ENCODE measurements at places on chromosomes 12 and 14.

DNA sequence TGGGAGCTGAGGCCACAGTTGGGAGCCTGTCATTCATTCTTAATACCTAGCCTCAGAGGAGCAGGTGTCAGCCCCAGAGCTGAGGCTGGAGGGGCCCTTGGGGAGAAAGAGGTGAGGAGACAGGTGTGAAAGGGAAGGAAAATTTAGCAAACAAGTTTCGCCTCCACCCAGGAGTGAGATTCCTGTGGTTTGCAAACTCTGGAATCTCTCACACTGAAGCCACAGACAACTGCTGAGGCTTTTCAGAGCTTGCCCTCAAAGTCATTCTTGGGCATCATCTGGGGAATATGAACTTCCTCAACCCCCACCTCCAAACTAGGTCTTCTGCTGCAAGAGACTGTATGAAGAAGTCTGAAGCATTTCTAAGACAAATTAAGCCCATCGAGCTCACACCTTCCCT, 589.5 kb upstream of the TBX3 start:
- no peak for DNase-seq

DNA sequence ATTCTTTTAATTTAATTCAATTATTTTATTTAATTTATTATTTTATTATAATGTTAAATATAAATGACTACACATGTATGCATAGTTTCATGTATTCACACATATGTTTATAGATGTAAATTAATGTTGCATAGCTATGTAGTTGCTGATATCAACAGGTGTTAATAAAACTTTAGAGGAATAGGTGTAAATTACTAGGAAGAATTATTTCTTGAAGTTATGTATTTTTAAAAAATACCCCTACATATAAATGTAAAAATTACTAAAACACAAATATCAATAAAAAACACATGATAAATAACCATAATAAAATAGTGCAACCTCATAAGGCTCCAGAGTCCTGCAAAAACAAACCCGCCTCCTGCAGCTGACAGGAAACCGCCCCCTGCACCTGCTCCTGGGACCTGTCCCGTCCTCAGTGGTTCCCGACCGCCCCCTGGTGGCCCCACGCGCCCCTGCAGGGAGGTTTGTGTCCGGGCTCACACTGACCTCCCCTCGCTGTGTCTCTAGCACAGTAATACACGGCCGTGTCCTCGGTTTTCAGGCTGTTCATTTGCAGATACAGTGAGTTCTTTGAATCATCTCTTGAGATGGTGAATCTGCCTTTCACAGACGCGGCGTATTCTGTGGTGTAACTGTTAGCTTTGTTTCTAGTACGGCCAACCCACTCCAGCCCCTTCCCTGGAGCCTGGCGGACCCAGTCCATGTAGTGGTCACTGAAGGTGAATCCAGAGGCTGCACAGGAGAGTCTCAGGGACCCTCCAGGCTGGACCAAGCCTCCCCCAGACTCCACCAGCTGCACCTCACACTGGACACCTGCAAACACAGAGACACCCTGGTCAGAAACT, 1264.0 kb downstream of the TMEM121 start:
- peak; percentile 82 for DNase-seq

DNA sequence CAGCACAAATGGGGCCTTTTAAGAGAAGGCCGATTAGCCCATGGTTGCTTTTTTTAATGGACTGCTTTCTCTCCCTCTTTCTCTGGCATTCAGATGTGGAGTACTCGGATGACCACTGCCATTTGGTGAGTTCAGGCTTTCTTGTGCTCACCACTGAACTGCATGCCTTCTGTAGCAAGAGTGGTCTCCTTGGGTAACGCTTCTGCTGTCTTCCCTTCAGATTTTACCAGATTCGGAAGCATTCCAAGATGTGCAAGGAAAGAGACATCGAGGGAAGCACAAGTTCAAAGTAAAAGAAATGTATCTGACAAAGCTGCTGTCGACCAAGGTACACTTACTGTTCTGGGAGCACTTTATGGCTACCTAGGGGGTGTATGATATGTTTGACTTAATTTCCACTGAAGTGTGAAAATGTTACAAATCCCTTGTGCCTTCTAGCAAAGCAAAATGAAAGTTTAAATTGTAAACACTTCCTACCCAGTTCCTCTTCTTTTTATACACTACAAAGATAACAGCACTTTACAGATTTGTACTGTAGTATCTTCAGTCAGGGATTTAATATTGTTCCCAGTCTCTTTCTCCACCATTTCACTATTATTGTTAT, 148.8 kb downstream of the PLXNC1 start:
- no peak for DNase-seq

DNA sequence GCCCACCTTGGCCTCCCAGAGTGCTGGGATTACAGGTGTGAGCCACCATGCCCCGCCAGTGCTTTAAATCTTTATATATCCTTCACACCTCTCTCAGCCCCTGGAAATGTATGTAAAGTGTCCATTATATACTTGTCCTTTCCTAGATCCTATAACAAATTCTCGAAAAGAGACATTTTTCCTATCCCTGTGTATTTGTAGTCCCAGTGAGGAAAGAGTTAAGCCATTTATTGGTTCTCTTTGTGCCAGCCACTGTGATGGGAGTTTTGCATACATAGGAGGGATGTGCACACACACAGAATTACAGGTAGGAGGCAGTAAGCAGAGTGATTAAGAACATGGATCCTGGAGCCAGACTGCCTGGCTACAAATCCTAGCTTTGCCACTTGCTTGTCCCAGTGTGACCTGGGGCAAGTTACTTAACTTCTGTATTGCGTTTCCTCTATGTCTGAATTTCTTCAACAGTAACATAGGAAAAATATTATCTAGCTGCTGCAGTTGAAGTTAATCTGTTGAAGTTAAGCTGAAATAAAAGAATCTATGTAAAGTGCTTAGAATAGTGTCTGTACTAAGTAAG, 2.1 kb upstream of the RABGGTA start:
- DNase-seq = peak; percentile 32

DNA sequence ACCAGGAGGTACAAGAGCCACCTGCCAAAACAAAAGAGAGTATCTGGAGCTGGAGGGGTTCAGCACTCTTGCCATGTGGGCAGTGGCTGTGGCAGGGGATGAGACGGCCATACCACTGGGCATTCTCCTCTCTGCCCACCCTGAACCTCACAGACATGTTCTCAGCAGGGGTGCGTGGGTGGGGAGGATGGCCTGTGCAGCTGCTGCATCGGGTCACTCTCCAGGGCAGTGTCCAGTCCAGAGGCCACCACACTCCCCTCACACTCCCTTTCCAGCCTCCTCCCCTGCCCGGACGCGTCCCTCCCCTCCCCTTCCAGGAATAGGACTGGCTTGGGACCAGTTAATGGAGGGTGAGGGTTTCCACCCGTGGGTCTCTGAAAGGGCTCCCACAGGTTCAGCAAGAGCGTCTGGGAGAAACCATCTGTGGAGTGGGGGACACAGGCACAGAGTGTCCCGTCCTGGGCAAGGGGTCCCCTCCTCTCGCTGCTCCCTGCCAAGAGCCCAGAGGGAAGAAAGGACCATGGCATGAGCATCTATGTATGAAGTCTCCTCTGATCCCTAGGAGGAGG, 501 bp downstream of the C1R start:
- no peak for DNase-seq

GRCh38 chr14:25042362-25043299, 7.3 kb downstream of the STXBP6 start:
- DNase-seq = no peak

DNA sequence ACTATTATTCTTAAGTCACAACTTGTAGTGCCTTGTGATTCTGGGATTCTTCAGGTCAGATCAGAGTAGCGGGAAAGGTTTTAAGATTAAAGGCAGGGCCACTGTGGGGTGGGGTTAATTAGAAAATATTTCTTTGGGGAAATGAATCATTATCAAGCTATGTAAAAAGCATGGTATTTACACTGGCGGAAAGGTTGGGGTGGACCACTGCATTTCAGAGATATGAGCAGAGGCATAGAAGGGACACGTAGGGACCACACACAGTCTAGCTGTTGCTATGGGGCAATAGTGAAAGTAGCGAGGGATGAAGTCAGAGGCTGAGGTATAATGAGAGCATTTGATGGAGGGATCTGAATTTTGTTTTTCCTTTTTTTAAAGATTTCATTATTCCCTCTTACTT, 31.7 kb upstream of the KCNH3 start:
- DNase-seq = no peak

GRCh38 chr12:69115951-69116350, 123.4 kb upstream of the CPSF6 start:
- DNase-seq = no peak

- DNase-seq = no peak
Observed at GRCh38 chr12:93242154-93242972, 135.4 kb upstream of the NUDT4 start.

GRCh38 chr12:106434526-106434925, 77.0 kb downstream of the POLR3B start:
- DNase-seq = no peak

- no peak for DNase-seq
Observed at GRCh38 chr14:104267895-104268294, 129.5 kb downstream of the KIF26A start.

DNA sequence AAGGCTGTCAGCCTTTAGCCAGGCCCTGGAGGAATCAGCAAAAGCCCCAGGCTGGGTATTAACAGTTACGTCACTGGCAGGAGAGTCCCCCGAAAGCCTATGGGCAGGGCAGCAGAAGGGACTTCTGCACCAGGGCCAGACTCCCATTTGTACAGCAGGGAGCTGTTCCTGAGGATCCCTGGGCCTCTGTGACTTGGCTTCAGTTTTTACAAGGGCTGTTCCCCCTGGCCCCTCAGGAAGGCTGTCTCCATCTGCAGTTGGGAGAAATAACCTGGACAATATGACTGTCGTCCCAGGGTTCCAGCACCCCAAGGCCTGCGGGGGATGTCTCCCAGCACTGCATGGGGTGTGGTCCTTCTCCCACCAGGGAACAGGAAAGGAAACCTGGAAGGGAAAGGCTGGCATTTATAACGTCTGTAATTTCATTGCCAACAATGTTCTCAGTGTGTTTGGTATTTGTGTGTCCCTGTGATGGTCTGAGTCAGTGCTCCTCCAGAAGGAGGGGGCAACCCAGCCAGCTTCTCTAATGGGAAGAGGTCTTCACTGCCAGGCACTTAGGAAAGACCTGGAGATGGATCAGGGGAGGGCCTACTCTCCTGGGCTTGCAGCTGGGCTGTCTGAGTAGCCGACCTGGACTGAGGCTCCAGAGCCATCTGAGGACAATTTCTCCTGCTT, 42.4 kb downstream of the ERH start:
- DNase-seq = no peak

DNA sequence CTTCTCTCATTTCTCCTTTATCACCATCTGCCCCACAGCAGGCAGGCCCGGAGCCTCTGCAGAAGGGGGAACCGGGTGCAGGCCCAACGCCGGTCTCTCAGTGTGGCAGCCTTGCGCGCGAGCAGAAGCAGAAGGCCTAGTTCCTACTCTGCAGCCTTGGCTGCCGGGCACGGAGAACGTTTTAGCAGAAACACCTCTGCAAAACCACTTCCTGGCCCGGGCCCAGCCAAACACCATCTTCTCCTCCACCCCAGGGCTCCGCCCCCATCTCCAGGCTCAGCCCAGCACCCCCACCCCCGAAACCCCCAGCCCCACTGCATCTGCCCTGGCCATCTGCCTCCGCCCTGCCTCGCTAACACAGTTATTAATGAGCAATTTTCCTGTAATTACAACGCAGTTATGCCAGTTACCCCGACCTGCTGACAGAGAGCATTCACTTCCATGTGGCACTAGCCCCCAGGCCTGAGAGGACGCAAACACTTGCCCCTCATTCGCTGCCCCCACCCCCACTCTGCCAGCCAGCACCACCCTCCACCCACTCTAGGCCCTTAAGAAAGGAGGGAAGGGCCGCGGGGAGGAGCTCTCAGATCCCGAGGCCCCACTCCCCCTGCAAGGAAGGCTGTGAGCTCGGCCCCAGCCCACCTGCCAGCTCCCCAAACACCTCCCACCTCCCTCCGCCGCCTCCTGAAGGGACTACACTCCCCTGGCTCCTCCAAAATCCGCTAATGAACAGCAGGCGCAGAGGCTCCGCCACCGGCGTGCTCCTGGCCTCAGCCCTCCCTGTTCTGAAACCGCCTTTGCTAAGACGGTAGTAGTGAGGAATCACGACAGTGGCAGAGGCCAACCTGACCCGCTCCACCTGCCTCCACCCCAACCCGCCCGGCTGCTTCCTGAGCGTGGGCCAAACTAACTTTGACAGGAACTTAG, 44.7 kb upstream of the FBRSL1 start:
- peak; percentile 82 for DNase-seq

- DNase-seq = no peak
Observed at GRCh38 chr12:34354239-34355200, 332.2 kb downstream of the ALG10 start.

GRCh38 chr12:109261087-109261486, 48.0 kb downstream of the FOXN4 start:
- DNase-seq = no peak

DNA sequence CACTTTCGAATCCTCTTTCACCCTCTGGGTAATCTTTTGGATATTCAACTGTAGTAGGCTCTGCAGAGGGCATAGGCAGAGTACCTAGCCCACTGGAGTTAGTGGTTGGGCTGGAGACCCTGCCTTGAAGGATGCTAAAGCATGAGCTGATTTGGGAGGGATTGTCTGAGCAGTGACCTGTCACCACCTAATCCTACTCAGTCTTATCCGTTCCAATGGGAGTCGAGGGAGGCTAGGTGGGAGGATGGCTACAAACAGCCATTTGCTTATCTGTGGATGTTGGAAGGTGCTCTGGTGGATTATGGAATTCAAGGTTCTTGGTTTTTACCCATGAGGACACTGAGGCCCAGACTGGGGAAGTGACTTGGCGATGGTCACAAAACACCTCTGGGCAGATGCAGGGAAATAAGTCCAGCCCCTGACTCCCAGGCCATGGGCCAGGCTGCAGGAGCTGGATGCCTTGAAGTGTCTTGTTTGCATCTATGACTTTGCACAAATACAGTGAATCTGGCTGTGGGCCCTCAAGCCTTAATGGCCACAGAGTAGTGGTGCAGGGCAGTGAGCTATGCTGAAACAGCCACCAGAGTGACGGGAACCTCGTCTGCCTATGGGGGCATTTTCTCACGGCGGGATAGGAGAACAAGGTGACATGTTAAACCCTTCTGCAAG, 3.7 kb downstream of the KMT5A start:
- no peak for DNase-seq

DNA sequence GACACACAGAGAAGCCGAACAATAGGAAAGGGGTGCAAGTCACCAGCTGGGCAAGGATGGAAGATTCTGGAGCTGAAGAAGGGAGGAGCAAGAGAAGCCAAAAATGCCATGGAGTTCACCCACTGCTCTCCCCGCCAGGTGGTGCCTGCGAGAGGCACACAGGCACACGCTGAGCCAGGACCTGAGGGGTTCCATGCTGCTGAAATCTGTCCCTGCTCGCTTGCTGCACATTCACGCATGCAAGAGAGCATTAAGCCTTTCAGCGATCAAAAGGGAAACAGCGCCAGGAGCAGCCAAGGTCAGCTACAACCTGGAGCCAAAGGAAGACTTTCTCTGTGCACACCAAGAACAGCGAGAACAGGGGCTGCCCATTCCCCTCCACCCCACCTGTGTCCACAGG, 104.1 kb downstream of the ANO2 start:
- DNase-seq = no peak

All from KBM-7 (cell line).